ENCODE measurements at places on chromosomes 3 and 15. TPM values are rescaled to one million over a fixed set of nuclear protein-coding genes. Genes with fewer than 3 reads are reported as not detected.

Gene ZKSCAN7
- polyA plus RNA-seq: 2.1 TPM

Gene LARP6
- 73.3 TPM for polyA plus RNA-seq

Gene SI
- not detected for polyA plus RNA-seq

Gene ACOX2
- polyA plus RNA-seq: 68.7 TPM

GRCh38 chr3:184914628-184915027 is 102.7 kb downstream of the VPS8 start:
- no peak for DNase-seq

DNA sequence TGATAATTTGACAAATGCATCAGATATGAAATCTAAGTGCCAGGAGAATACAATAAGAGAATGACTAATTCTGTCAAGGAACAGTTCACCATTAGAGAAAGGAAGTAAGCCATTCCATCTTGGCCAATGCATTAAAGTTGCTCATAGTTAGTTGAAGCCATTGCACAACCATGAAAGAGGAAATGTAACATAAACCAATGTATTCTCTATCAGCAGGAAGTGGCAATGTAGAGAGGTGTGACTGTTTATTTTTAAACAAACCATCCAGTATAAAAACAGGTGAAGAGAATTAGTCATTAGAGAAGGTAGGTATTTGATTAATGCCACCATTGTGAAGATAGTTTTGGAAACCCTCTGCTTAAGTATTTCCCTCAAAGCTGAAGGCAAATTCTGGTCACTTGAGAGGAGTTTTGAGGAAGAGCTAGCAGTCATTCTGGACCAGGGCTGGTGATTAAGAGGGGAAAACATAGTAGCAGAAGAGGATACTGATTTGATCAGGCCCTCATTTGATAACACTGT is 10.7 kb upstream of the ANXA2 start:
- no peak for DNase-seq

Gene CLRN1
- polyA plus RNA-seq: not detected

Gene TMEM45A
- 33.5 TPM for polyA plus RNA-seq

Gene ACSBG1
- polyA plus RNA-seq: 0.25 TPM

- no peak for DNase-seq
Observed at GRCh38 chr15:31127596-31128261, 26.2 kb upstream of the TRPM1 start.

DNA sequence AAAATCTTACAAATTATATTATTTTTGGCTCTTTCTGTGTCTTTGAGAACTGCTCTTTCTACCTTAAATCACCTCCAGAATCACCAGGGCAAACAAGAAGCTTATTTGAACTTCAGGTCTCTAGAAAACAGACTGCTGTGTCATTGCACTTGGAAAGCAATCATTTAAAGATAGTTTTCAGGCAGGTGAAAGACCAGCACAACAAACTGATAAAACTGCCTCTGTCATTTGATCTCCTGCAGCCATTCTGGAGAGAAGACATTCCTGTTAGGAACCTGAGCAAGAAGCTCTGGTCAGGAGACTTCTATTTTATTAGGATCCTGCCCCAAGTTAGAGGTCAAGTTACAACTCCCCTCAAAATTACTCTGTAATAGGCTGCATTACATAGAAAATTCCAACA is 50.7 kb upstream of the AP4E1 start:
- DNase-seq: no peak

DNA sequence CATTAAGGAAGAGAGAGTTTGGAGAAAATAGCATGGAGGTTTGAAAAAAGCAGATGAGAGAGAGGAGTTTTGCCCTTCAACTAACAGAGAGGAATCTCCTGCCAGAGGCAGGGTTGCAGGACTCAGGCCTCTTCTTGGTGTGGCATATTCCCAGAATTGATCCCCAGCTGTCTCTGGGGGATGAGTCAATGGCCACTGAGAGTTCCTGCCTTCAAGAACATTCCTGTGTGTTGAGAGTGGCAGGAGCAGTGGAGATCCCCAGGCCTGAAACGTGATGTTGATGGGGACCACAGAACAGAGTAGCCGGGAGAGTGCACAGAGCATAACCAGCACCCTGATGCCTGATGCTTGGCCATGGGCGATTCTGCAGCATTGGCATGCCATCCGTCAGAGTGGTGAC is 348.4 kb upstream of the THBS1 start:
- no peak for DNase-seq

GRCh38 chr15:25180606-25181292 is 226.0 kb downstream of the SNRPN start:
- peak; percentile 24 for DNase-seq

DNA sequence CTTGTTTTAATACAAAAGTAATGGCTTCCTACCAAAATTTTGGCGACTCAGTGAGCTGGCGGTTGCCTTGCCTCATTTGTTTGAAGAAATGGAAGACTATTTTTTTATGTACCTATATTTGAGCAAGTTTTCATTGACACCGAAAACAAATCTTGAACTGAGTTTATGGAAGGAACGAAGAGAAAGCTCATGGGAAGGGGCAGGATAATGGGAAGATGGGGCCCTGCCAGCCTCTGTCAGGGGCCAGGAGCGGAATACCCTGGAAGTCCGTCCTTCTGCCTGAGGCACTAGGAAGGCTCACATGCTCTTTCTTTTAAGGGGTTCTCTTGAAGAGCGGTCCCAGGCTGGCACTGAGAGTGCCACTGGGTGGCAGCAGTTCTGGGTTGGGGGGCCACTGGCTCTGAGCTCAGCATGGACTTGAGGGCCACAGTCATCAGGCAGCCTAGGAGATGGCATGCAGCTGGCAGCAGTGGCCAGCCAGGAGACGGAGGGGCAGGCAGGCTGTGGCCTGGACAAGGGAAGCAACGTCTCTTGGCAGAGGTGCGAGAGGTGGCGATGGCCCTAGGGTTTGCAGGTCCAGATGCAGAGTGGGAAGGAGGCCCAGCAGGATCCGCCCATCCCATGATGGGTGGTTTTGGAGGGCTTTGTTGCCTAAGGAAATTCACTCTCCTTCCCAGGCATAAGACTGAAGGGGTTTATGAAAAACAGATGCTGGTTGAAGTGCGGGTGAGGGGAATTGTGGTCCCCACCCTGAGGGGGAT is 41.6 kb downstream of the ISG20 start:
- no peak for DNase-seq

DNA sequence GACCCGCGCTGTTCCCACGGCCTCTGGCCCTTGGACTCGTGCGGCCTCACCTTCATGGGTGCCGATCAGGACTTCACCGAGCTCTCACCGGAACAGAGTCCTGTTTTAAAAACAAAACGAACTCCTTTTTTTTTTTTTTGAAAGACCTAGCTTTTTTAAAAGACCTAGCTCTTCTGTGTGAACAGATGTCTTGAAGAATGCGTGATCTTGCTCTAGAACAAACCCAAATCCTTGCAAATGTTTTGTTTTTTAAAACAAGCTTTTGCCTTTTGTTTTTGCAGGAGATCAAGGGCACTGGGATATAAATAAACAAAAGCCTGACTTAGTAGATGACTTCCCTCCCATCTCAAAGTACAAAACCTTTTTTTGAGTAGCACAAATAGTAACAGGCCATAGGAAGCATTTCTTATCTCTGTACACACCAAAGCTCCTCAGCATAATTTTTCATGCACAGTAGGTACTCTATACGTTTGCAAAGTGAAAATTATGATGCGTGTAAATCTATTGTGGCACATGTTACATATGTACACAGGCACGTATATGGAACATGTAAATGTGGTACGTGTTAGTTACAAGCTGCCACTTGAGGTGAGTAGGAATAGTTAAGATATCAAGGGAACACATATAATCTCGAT is 1.1 kb upstream of the MSL2 start:
- DNase-seq: no peak

Gene PDIA5
- 8.6 TPM for polyA plus RNA-seq

Gene DNAH12
- polyA plus RNA-seq: not detected

- no peak for DNase-seq
Observed at GRCh38 chr3:104873331-104873730, 493.4 kb upstream of the ALCAM start.

- no peak for DNase-seq
Observed at GRCh38 chr3:109132801-109133473, 3.6 kb upstream of the C3orf85 start.

DNA sequence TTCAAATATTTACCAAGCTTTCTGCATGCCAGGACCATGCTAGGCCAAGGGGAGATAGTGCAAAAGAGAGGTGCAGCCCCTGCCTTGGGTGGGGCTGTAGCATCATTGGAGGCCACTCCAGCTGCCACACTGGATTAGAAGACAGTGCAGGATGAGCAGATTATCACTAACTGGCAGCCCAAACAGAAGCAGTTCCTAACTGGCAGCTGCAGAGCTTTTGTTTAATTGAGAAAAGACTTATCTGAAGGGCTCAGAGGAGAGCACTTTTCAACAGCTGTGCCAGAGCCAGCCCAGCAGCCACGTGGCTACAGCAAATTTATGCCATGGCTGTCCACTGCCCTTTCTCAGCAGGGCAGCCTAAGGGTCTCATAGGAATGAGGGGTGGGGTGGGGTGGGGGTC is 13.5 kb upstream of the ACSBG1 start:
- no peak for DNase-seq

DNA sequence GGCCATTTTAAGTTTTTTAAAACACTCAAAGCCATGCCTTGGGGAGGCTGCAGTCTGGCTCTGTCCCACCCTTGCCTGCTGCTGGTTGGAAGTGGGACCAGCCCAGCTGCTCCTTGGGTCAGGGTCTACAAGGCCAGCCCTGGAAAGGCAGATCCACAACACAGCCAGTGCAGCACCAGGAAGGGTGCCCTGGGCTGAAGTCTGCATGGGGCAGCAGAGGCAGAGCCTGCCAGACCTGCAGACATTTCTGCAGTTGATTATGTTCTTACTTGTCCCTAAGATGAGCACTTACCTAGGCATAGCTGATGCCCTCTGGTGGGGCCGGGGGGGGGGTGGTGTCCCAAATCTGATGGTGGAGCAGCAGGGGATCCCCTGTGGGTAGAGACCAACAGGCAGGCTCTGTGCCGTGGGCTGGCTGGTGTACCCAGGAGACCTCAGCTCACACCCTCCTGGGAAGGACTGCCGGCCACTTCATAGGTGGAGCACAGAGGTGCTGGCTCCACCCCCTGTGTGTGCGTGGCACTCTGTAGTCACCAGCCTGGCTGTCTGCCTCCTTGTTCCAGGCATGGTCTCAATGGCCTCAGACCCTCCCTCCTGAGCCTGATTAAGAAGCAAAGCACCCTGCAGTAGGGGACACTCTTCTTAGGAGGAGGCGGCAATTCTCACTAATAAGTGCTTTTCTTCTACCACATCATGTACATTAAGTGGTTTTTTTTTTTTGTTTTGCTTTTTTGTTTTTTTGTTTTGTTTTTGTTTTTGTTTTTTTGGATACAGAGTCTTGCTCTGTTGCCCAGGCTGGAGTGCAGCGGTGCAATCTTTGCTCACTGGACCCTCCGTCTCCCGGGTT is 97.4 kb upstream of the KLF13 start:
- DNase-seq: no peak

GRCh38 chr15:69612112-69612511 is 159.5 kb downstream of the RPLP1 start:
- DNase-seq: no peak

Gene CELF6
- polyA plus RNA-seq: 0.25 TPM

DNA sequence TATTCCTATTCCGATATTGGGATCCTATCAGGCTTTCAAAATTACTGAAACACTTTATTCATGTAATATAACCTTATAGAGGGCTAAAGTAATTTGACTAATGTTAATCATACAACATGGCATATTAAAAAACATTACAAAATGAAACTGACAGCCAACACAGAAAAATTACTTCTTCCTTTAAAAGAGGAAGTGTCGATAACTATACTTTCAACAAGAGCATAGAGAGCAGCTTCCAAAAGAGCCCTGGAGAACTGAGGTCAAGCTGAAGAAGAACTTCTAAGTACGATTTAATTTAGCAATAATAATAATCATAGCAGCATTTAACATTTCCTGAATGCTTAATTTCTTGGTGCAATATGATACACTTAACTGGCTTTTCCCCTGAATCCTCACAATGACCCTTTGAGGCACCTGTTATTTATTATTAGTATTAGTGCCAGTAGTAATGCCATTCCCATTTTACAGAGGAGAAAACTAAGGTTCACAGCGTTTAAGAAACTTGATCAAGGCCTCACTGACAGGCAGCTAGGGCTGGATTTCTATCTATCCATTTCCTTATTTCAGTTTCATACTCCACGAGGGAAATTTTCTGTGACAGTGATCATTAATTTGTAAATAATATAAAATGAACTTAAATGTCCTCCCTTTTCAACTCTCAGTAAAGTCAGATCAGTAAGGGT is 181.6 kb downstream of the CFAP20DC start:
- DNase-seq: no peak

DNA sequence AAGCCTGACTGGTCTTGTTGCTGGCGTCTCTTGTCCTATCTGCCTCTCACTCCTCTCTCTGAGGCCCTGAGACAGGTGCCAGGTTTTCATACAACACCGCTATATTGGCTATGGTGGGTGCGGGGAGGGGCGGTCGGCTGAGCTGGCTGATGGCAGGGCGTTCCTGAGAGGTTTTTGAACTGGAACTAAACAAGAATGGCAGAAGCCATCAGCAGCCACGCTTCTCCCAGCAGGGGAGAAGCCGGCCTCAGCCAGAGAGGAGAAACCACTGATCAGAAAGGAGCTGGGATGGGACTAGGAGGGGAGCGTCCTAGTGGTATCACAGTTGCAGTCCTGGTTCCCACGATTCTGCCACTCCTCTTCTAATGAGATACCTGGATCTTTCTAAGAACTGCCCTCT is 89.9 kb upstream of the PRR23E start:
- DNase-seq: no peak
